ENCODE measurements at places on chromosomes 6 and 20.

DNA sequence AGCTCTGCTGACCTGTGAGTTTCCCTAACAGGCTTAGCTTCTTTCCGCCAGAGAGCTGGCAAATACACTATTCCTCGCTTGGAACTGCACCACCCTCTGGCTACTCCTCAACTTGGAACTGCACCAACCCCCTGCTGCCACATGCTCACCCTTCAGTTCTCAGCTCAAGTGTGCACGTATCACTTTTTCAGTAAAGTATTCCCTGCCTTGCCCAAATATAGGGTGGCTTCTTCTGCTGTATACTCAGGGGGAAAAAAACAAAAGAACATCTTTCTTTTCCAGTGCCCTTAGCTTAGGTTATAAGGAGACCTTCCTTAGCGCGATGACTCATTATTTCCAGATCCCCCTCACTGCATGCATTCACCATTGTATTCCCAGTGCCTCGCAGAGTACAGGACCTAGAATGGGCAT, 21.2 kb downstream of the GNAS-AS1 start:
- no peak for DNase-seq

DNA sequence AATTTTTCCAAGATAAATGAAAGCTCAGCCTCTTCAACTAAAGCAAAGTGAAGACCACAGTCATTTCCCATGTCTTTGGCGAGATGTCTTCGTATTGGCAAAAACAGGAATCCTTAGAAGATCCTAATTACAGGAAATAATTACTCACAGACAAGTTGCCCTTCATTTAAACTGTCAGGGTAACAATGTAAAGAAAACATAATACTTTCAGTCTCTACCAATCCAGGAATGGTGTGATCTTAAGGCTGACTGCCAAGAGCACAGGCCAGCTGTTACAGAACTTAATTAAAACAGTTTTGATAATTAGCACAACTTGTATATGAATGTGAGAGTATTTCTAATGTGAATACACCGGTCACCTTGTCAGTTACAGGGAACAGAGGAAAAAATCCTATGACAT, 292.2 kb downstream of the PACRG start:
- no peak for DNase-seq

DNA sequence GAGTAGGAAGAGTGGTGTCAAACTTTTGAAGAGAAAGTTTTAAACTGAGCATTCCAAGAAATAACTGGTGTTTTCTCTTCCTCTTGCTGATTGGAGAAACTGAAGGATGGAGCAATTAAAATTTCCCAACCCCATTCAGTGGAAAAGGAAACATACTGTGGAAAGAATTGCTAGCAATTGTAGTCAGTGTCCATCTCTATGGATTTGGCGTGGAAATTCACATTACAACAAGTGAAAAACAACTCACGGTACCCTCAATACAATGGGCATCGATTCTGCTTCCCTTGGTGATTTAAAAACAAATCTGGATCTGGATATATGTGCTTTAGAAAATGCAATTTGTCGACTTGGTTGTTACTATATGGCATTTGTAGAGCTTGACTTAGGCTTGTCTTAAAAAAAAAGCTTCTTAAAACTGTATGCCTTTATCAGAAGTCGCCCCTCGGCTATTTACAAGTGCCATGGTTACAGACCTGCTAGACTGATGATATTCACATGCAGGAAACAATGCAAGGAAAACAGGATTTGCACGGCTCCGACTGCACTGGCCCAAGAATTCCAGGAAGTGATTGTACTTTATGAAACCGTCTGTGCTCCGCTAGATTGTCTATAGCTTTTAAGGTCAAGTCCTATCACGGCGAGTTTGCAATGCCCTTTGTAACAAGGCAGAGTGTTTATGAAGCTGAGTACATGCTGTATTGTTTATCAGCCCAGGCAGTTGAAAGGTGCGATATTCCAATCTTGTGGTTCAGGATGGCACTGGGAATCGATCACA, 131.7 kb upstream of the PHACTR1 start:
- no peak for DNase-seq

DNA sequence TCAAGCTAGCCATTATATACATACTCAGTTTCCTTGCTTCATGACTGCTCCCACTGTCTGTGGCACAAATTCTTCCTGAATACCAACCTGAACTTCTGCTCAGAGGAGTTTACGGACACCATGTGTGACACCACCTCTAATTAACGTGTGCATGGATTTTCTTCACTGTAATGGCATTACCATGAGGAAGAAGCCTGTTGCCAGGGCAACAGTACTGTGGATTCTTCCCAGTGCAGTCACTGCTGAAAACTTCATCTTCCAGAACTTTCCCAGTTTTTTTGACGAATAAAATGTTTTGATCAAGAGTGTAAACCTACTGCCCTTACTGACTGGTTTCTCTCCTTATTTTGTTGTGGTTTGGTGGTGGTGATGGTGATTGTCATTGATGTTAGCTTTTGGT, 444.3 kb upstream of the NRSN1 start:
- DNase-seq: no peak

GRCh38 chr6:137903933-137904821, 37.1 kb downstream of the TNFAIP3 start:
- no peak for DNase-seq

GRCh38 chr6:136487759-136488425, 62.3 kb downstream of the MAP7 start:
- no peak for DNase-seq

DNA sequence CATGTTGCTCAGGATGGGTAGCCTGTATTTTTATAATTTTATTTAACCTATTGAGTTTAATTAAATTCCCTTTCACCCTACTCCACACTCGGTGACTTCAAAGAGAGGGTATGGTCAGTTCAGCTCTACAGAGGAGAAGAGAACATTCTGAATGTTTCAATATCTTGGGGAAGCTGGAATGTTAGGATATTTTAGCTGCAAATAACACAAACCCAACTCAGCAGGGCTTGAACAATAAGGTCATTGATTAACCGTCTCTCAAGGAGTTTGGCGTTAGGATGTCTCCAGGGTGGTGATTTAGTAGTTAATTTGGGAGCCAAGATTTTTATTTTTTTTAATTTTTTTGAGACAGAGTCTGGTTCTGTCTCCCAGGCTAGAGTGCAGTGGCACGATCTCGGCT, 143.6 kb upstream of the SALL4 start:
- DNase-seq: no peak

All from caudate nucleus (tissue), 63 donors.